ENCODE measurements at places on chromosomes 12 and 14. TPM values are rescaled to one million over a fixed set of nuclear protein-coding genes. Genes with fewer than 3 reads are reported as not detected.

The ARF6 gene
- 170 TPM for total RNA-seq

The HCAR1 gene
- total RNA-seq = 0.18 TPM

The FBXO21 gene
- 26.0 TPM for total RNA-seq

GRCh38 chr14:71346685-71347084, 439.4 kb downstream of the PCNX1 start:
- no peak for DNase-seq

DNA sequence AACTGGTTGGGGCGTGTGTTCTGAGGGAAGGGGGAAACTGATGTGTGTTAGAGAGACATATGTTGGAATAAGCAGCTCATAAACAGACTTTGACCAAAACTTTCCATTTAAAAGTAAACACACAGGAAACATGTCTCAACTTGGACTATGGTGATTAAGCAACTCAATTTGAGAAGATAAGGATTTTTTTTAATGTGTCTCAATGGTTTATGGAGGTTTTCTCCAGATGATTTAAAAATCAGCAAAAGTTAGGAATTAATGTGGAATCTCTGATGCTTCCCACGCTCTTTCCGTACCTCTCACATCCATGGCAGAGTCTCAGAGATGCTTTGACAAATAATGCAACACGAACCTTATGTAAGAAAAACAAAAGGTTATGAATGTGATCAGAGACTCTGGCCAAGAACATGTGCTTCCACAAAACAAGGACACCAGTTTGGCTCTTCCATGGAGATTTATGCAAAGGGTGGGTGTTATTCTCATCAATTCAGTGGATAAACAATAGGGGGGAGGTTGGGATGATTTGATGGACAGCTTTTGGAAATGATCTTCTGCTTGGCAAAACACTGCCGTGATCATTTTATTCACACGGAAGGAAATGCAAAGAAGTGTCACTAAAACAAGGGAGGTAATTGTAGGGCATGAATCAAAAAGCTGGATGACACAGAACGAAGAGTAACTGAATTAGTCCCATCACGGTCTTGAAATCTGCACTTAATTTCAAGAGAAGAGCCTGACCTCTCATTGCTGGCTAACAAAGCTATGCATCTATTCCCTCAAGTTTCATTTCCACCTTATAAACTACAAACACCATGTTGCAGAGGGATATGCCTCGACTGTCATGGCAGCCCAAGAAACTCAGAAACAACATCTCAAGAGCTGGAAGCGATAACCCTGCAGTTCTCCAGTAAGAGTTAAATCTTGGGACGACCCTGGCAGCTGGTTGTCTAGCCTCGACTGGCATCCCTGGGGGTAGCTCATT, 76.5 kb downstream of the FOXN3 start:
- no peak for DNase-seq

DNA sequence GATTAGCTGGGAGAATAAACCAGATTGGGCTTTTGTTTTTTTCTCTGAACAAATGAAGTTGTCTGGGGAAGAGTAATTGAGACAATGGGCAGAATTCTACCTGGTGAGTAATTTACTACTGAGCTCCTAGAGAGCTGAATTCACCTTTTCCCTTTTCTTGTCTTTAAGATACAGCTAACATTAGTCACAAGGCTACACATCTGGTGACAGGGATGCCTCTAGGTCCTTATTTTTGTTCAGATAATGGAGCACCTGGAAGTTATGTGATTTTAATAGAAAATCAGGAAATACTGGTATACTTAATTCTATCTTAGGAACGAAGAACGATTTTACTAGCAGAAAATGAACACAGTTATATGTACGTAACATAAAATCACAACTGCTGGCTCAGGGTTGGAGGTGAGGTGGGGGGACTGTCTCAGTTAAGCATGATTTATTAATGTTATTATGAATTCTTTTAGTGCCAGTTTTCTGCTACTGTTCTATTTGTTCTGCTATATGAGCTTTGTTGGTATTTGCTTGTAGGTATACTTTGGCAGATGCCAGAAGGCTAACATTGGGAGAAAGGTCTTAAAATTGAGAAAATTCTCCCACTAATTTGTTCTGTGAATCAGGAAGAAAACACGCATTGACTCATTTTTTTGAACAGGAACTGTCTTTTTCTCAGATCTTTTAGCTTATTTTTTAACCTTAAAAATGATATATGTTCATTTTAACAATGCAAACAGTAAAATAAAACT, 482.7 kb upstream of the RGS6 start:
- DNase-seq = no peak

DNA sequence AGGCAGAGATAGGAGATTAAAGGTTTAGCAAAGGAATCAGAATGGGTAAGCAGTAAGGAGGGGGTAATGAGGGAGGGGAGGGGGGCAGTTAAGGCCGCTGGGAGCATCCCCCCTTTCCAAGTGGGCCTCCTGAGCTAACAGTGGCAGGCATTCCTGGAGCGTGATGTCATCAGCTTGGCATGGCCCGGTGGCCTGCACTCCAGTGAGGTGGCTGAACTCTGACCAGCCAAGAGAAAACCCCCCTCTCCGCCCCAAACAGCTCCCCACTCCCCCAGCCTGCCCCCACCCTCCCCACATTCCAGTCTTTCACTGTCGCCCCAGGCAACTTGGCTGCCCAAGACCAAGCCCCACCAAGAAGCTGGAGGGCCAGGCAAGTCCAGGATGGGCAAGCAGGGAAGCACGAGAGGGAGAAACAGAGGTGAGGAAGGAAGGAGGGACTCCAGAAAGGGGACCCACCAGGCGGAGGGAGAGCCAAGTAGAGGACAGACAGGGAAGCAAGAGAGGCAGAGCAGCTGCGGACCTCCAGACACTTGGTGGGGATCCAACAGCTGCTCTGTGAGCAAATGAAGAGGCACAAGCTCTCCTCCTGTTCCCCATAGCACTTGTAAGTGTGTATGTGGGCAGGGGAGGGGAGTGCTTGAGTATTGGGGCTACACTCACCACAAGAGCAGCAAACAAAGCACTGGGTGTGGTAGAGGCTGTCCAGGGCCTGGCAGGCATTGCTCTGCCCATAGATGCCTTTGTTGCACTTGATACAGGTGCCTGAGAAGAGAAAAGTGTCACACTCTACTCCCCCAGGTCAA, 4.5 kb downstream of the AJUBA start:
- DNase-seq = no peak

Data from activated CD8-positive, alpha-beta T cell treated with anti-CD3 and anti-CD28 coated beads for 36 hours (primary cell).